ENCODE measurements at places on chromosomes 3 and 15.
A peak's percentile ranks its signal among the peaks of the same experiment; 100 is the strongest.

GRCh38 chr15:85353516-85353915 is 26.9 kb upstream of the AKAP13 start:
- DNase-seq, result no peak

DNA sequence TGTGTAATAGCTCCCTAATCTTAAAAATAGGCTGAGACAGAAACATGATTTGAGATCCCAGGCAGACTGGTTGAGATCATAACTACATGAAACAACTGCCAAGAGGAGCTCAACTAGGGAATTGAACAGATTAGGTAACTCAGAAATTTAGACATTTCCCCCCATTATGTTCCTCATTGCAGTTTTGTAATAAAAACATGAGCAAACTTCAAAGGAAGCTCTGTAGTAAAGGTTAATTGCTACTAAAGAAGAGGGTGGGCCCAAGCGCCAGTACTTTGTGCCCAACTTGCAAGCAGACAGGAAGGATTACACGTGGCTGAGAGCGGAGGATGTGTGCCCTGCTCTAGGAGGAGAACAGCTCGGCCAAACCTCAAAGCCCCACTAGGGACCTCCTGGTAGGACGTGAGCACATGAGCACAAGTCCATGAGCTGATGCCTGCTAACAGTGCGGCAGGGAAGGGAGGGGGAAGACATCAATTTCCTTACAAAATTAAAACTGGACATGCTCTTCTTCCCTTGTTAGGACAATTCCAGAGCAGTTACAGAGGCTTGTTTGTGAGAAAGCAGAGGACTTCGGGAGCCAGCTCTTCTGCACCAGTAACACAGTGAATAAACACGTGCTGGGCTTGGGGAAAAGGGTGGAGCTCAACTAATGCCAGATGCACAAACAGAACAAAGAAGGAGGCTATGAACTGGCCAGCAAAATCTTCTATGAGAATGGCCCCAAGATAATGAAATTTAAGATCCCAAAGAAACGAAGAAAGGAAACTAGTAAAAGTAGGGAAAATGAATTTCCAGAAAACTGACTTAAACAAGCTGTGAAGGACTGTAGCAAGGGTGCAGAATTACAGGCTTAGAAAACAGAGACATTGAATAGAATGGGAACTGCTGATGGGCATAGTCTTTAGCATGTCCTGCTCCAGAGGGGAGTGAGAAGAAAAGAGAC is 275.5 kb downstream of the MECOM start:
- no peak for DNase-seq

GRCh38 chr3:1852950-1853349 is 245.7 kb upstream of the CNTN4 start:
- DNase-seq, result no peak

DNA sequence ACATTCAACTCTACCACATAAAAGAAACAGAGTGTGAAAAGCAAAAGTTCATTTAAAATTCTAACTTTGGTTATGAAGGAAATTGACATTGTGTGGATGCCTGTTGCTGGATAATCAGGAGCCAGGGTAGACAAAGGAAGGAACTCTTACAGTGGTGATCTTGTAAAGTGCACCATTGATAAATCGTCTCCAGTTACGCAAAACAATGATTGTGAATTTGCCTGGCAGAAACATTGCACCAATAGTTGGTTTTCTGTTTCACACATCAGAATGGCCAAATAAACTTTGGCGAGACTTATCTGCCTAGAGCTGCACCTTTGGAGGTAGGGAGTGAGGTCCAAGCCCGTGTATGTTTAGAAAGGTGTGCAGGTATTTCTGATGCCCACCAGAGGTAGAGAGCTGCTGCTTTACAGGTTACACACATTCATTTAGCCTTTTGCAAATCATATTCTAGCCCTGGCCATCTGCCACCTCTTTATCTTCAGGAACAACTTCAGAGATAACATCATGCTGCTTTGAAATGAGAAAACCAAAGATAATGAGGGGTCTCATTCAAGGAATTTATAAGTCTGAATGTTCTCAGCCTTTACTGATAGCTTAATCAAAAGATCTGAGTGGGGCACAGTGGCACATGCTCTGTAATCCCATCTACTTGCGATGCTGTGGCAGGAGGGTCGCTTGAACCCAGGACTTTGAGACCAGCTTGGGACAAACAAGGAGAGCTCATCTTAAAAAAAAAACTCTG is 47.4 kb upstream of the P3H2 start:
- DNase-seq, result no peak

- DNase-seq, result no peak
Observed at GRCh38 chr15:61831505-61831921, 228.7 kb downstream of the VPS13C start.

- peak; percentile 32 for DNase-seq
Observed at GRCh38 chr3:28053759-28054158, 187.7 kb upstream of the CMC1 start.

DNA sequence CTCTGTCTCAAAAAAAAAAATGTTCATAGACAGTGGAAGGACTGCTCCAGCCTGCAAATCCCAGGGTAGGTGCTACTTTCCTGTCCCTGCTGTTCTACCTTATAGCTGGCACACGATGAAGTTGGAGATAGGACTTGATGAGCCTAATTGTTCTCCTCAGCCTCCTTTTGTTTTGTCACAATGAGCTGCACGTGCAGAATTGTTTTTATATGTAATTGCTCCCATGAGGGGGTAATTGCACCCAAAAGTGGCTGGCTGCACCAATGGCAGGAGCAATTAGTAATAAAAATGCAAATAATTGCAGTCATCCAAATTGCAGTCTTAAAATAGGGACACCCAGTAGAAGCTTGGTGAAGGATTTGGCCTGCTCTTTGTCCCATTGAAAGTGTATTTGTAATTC is 63.0 kb upstream of the PFN2 start:
- no peak for DNase-seq

DNA sequence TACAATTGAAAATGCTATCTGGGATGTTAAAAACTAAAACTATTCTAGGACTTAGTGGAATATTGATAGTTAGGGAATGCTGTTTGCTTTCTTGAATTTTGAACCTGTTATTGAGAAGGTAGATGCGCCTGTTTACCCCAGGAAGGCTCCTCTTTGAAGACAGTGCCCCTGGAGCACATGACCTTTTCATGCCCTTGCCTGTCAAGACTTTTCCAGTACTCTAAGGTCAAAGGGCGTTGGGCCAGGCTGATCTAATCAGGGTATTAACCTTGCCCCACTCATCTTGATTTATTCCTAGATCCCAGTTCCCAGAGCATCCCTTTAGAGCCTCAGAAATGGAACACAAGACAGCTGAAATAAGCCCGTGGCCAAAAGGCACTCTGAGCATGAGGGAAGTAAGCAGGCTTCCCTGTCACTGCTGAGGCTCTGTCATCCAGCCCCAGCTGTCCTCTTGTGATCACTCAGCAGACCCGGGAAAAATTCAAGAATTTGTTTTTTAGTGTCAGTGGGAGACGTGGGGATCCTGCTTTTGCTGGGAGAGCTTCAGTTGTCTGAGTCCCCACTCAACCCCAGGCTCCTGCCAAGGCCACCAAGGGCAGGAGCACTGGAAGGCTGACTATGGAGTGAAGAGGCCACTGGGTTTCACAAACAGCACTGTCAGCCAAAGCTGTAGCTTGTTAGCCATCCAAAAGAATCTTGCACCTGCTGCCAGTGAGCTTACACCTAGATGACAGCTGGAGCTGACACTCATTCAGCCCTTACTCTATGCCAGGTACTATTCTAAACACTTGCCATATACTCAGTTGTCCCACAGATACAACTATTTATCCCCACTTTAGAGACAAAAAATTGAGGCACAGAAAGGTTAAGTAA is 169.0 kb downstream of the PGPEP1L start:
- DNase-seq, result no peak

DNA sequence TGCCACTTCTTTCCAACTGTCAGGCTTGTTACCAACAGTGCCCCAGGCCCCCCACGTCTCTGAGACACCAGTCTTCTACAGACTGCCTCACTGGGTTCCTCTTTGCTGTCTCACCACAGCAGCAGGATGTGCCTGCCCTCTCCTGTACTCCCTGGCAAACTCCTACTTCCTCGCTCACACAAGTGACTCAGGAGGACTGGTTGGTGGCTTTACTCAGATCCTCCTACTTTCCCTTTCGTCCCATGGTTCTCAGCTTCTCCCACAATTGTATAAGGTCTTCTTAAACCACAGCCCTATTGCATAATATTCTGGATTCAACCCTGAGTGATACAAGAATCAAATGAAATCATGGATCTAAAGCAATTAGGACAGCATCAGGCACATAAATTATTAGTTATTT is 246.6 kb upstream of the PROK2 start:
- DNase-seq, result no peak

GRCh38 chr3:125189378-125190165 is 23.0 kb downstream of the SLC12A8 start:
- no peak for DNase-seq

DNA sequence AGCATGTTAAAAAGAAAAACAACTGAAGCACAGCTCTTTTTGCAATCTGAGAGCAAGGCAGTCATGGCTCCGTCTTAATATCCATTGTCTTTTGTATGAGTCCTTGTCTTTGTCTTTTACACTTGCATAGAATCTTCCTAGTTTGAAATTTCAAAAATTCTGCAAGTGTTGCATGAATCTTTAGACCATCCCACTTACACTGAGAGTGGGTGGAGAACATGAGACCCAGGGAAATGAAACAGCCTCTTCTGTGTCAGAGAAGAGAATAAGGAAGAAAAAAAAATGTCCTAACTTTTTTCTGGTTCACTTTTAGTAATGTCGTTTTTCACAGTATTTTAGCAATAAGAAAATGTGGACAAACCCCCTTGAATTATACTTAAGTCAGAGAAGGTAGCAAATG is 12.1 kb upstream of the DCLK3 start:
- DNase-seq, result no peak

DNA sequence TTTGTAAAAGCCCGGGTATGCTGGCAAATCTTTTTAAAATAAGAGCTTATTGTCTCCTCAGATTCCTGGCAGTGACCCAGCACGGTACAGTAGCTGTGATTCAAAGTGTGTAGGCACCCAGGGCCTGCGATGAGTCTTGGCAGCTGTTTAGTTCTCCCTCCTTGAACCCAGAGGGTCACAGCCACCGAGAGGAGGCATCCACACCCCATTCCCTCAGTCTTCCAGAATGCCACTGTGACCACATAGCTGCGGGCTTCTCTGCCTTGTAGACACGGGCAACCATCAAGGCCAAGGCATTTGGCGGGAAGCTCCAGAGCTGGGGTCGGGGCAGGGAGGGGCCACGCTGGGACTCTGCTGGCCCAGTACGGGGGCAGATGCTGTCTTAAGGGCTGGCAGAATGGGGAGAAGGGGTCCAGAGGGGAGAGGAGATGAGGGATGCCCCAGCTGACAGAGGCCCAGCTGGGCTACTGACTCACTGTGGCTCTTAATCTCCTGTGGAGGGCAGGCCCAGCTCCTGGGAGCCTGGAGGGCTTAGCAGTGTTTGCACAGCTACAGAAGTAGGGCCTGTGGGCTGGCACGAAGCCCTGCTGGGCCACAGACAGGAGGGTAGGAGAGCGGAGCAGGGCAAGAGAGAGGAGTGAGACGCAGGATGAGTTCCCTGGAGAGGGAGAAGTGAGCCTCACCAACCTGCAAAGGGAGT is 68.8 kb upstream of the DLG1 start:
- DNase-seq, result no peak

GRCh38 chr3:196232882-196233251 is 16.5 kb downstream of the SLC51A start:
- DNase-seq, result no peak

GRCh38 chr15:35649575-35649974 is 103.6 kb upstream of the DPH6 start:
- no peak for DNase-seq

DNA sequence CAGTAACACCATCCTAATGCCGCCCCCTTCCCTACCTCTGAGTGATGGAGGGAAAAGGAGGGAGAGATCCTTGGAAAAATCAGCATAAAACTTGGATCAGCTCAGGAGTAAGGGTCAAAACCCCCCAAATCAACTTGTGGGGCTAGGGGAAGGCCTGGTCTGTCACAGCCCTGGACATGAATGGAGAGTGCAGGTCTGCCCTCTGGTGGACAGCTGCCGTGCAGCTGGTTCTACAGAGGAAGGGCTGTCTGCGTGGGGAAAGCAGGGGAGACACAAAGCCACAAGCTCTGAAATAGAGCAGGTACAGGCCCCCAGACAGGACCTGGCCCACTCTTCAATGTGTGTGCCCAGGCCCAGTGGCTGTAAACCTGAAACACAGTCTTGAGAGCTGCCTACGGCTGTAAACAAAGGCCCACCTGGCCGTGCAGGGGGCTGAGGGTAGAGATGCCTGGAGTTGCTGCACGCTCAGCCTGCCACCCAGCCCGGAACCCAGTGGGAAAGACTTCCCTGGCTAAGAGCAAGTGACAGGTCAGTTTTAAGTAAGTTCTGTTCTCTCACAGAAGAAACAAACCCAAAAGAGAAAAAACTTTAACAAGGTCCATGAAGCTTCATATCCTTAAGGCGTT is 16.4 kb downstream of the CLK3 start:
- DNase-seq, result peak; percentile 69

DNA sequence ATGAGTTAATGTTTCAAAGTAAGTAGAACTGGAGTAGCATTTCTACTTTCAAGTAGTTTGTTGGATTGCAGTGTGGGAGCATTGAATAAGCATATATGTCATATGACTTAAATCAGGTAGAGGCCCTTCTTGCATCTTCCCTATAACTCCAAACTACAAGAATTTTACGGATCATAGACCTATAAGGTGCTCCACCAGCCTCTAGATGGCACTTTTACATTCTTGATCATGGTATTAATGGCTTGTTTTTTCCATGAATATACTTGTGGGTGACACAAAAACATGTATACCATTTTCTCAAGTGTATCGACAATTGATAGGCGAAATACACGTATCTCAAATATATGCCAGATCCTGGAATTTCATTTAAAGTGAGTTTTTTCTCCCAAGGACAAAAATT is 311.1 kb downstream of the ZPLD1 start:
- DNase-seq, result no peak

DNA sequence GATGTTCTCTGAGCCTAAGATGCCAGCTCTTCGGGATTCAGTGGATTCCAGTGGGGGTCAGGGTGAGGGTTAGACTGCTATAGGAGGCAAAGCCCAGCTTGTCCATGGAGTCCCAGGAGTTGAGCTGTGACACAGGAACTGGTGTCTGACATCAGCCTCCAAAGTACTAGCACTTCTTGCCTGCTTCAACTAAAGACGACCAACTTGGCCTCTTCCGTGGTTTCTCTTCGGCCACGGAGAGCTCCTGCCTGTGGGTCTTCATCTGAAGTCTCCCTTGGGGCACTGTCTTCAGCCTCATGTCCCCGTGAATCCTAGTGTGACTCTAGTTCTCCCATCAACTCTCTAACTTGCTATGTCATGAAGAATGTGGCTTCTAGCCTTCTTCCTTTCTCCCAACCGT is 12.8 kb upstream of the ACAN start:
- no peak for DNase-seq

Measured in stimulated activated CD4-positive, alpha-beta T cell treated with anti-CD3 and anti-CD28 coated beads, Interleukin-2, amount 100 ng/mL, for 24 hours (primary cell).